Activated naive CD4-positive, alpha-beta T cell treated with anti-CD3 and anti-CD28 coated beads for 36 hours (primary cell): ENCODE measurements at places on chromosomes 4 and X. TPM values are rescaled to one million over a fixed set of nuclear protein-coding genes. Genes with fewer than 3 reads are reported as not detected.

The ETDA gene
- not detected for total RNA-seq

The TMEM31 gene
- not detected for total RNA-seq

The PAGE5 gene
- total RNA-seq, result 0.47 TPM

The SLIT2 gene
- total RNA-seq, result not detected

The TRIM75 gene
- not detected for total RNA-seq

The TCP11X2 gene
- not detected for total RNA-seq

The ANOS1 gene
- total RNA-seq, result not detected

The SPCS3 gene
- total RNA-seq, result 154 TPM

The MMAA gene
- total RNA-seq, result 19.6 TPM

The RNF113A gene
- total RNA-seq, result 22.0 TPM

The PNMA5 gene
- total RNA-seq, result not detected

The ATP8A1 gene
- 27.6 TPM for total RNA-seq

The CHRDL1 gene
- total RNA-seq, result not detected

The CXXC4 gene
- total RNA-seq, result not detected

The ITGB1BP2 gene
- total RNA-seq, result 4.4 TPM

The PHOX2B gene
- total RNA-seq, result not detected

The GNRHR gene
- not detected for total RNA-seq

The CT45A2 gene
- total RNA-seq, result not detected

The TMEM144 gene
- total RNA-seq, result not detected

The ODAM gene
- total RNA-seq, result not detected

The YY2 gene
- total RNA-seq, result 1.3 TPM
